ENCODE measurements at places on chromosomes 7 and 10.

DNA sequence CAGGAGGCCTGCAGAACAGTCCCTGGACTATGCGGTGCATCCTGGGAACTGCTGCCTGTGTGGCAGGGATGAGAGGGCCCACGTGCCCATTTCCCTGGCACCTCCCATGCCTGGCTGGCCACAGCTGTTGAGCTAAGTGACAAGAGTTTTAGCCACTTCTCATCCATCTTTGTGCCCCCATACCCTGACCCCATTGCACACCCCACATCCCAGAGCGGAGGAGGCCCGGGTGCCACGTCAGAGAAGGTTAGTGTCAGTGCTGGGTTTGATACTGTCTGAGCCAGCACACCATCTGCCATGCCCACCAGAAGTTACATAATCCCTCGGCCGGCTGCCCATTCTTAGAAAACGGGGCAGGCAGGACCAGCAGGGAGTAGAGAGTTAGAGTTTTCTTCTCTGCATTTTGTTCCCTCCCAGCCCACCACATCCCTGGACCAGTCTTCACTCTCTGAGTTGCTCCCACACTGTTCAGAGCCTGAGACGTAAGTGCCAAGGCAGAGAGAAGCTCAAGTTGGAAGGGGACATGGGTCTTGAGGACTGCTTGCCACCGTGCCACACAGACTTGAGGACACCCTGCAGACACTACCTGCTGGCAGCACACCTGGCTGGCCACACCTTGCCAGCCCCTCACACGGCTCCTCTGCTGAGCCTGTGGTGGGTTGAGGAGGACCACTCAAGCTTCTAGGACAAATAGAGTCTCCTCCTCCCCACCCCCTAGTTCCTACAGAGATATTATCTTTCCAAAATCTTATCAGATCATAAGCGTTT is 13.1 kb downstream of the UNC5B start:
- no peak for DNase-seq

DNA sequence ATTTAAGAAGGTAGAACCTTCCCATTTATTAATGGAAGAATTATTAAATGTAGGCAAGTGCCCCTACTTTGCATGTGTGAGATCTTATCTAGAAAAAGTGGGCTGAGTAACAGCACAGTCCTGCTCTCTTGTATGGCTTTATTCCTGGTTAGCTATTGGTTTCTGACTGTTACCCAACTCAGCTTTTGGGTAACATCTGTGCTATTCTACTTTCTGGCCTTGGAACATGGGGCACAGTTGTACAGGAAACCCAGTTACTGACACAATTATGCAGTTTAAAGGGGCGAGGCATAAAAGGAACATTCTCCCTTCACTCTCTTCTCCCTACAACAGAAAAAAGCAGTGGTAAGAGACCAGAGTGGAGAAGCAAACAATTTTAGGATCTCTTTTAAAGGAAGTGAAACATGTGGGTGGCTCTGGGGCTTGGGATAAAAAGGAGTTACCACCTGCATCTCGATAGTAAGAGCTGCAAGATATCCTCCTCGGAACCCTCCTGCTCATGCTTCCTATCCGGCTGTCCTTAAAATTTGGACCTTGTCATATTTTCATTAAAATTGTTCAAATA is 16.0 kb downstream of the NUDT5 start:
- no peak for DNase-seq

DNA sequence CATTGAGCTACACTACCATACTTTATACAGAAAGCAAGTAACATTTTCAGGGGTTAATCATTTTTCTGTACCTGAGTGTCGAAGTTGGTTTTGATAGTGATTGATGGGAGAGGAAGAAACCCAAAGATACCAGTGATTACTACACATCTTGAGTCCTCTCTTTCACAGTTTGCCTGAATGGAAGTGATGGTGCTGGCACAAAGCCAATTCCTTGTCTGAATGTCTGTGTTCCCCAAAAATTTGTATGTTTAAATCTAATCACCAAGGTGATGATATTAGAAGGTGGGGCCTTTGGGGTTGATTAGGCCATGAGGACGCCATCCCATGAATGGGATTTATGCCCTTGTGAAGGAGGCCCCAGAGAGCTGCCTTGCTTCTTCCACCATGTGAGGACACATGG is 696.9 kb upstream of the ANKRD30A start:
- no peak for DNase-seq

DNA sequence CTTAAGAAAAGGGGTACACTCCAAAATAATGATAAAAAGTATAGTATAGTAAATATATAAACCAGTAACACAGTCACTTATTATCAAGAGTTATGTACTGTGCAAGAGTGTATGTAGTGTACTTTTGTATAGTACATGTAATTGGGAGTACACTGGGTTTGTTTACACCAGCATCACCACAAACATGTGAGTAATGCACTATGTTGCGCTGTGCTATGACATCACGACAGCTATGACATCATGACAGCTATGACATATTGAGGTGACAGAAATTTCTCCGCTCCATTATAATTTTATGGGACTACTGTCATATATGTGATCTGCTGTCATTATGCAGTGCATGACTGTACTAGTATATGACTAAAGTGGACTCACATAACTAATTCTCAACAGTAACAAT is 84.6 kb downstream of the KMT2C start:
- DNase-seq = no peak

GRCh38 chr10:86955501-86956194 is 1.8 kb downstream of the MMRN2 start:
- no peak for DNase-seq

DNA sequence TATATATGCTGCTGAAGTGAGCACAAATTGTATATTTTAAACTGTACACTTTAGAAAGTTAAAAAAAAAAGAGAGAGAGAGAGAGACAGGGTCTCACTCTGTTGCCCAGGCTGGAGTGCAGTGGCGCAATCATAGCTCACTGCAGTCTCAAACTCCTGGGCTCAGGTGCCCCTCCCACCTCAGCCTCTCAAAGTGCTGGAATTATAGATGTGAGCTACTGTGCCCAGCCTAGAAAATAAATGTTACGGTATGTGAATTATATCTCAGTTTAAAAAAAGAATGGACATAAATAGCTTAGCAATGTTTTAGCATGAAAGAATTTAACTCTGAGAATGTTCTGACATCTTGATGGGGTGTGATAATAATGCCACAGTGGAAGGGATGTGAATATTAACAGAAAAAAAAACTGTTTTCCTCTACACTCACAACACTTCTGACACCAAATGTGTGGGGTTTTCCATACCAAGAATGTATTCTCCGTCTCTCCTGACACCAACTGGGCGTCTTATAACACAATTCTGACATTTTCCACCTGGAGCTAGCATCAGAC is 162.1 kb downstream of the PLCE1 start:
- DNase-seq = no peak

- DNase-seq = no peak
These were observed 26.9 kb downstream of the PRSS2 start for GRCh38 chr7:142797391-142798377.

DNA sequence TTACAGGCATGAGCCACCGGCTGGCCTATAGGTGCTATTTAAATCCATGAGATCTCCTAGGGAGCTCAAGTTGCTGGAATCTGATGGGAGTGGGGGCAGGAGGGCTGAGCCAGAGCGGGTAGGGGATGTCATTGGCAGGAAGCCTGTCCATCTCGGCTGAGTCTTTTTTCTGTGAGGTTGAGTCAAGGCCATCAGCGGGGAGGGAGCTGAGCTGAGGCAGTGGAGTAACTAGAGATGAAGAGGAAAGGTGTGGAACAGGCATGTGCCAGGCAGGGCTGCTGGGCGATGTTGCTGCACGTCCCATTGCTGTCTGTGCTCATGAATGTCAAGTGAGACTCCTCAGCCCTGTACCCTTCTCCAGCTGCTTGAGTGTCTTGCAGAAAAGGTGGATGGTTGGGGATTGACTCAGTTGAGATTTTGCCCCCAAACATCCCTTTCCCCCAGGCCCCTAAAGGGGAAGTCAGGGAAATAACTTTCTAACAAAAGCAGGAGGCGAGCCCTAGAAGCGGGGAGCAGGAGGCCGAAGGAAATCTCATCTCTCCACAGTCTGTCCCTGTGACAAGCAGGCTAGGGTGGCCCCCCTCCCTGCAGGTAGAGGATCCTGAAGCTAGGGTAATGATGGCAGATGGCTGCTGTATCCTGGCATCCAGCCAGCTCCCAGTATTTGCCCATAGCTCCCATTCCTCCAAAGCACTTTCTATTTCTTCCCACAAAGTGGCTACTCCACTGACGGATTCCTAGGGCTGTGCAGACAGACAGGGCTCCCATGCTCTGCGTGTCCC is 5.4 kb downstream of the ATP6V1F start:
- DNase-seq = peak; percentile 60

DNA sequence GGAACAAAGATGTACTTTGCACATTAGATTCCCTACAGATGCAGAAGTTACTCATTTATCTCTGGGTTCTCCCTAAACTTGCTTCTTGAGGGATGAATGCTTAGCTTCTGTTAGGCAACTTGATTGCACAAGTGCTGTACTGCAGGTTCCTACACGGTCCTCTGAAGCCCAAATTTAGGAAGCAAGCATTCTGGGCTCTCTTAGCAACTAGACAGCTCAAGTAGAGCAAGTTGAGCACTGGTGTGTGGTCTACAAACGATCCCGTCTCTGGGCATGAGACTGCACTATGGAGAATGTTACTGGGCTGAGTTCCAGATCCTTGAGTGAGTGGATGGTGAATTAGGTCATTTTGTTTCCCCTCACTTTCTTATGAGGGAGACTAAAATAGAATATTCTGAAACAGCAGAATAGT is 14.3 kb downstream of the SEMA3D start:
- DNase-seq = no peak

- DNase-seq = no peak
These were observed 68.8 kb upstream of the DNAJB6 start for GRCh38 chr7:157267956-157268355.

GRCh38 chr7:130906575-130906974 is 172.6 kb upstream of the KLF14 start:
- DNase-seq = no peak

DNA sequence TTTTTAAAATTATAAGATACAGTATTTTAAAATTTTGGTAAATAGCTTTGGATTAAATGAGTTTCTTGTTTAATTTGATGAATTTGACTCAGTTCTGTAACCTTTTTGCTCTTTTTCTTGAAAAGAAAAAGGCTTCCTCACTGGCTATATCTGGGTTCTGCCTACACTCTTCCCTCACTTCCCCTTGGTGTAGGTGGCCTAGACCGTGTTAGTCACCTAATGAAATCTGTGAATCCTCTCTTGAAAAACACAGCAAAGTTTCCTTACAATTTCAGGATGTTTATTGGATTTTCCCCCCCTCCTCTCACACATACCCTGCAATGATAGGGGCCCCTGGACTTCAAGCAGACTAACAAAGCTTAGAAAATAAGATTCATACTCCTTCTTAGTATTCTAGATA is 231.6 kb downstream of the ADK start:
- no peak for DNase-seq

GRCh38 chr7:157276091-157276561 is 60.7 kb upstream of the DNAJB6 start:
- no peak for DNase-seq

GRCh38 chr7:135508883-135509588 is 866 bp downstream of the CNOT4 start:
- DNase-seq = peak; percentile 41

GRCh38 chr10:93071674-93072224 is 1.9 kb upstream of the CYP26A1 start:
- no peak for DNase-seq

- DNase-seq = no peak
These were observed 181.3 kb upstream of the FZD1 start for GRCh38 chr7:91082852-91083495.

DNA sequence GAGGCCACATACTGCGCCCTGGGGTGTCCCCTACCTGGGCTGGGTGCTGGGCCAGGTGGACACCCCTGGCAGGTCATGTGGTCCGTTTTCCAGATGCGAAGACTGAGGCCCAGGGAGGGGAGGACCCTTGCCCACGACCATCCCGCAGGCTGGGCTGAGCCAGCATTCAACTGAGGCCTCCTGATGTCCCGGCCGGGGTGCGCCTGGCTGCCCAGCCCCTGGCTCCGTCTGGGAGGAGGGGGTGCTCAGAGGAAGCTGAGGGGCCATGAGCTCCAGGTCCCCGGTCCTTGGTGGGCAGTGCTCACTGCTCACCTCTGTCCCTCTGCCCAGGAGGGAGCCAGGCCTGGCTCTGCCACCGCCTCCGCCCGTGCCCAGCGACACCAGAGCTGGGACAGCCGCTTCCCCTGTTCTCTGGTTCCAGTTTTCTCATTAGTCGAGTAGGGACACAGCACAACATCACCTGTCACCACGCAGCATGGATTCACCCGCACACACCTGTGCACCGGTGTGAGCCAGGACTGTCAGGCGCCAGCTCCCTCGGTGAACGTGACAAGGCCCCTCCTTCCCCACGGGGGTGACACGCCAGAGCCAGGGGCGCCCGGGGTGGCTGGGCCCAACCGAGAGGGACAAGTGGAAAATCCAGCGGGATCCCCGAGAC is 139.7 kb downstream of the ELFN1 start:
- DNase-seq = no peak

GRCh38 chr7:66335318-66335717 is 130.2 kb downstream of the TPST1 start:
- no peak for DNase-seq

- DNase-seq = peak; percentile 54
These were observed 31.5 kb downstream of the TCF7L2 start for GRCh38 chr10:112981553-112981952.

DNA sequence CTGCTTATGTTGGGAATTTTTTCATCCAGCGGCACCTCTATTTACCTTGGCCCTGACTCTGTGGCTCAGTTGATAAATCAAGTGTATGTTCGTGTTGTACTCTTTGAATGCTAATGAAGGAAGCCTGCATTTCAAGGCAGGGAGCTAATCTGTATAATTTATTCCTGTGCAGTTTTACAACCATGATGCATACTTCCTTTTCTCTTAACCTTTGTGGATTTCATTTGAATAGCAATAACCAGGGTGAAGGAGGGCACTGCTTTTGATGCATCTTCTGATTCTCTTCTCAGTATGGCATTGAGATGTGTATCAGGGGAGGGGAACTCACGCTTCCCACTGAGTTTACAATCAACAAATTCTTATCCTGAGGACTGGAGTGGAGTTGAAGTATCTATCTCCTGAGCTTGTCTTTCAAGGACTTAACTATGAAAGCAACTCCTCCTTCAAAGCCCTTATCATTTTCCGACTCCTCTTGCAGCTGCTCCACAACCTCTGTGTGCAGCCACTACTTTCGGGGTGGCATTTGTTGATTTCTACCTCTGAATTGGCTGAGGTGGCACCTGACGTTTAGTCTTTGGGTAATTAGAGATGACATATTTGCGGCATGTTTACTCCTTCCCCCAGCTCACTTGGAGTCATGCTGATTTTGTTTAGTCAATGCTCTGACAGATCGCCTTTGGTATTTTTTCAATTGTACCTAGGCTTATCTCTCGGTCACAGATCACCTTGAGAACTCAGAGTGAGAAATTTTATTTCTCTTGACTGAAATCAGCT is 275.2 kb downstream of the PHTF2 start:
- DNase-seq = no peak
